ENCODE measurements at places on chromosomes 3 and 15.

- DNase-seq, result no peak
These were observed 97.7 kb upstream of the NUDT16 start for GRCh38 chr3:131283862-131284261.

- no peak for DNase-seq
These were observed 5.9 kb upstream of the SYNM start for GRCh38 chr15:99098991-99099390.

DNA sequence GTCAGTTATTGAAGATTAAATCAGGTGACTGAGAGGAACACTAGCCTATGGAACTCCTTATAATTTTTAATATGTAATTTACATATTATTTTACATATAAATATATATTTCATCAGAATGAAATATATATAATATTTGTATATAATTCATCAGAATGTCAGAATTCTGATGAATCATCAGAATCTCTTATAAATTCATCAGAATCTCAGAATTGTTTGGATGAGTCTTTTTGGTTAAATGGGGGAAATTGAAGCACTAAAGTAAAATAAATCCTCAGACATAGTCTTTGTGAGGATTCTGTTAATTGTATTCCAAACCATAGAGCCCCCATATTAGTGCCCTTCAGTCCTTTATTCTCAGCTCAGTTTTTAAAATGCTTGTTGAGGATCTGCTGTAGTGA lies 15.4 kb downstream of the TCF12 start:
- DNase-seq, result no peak

DNA sequence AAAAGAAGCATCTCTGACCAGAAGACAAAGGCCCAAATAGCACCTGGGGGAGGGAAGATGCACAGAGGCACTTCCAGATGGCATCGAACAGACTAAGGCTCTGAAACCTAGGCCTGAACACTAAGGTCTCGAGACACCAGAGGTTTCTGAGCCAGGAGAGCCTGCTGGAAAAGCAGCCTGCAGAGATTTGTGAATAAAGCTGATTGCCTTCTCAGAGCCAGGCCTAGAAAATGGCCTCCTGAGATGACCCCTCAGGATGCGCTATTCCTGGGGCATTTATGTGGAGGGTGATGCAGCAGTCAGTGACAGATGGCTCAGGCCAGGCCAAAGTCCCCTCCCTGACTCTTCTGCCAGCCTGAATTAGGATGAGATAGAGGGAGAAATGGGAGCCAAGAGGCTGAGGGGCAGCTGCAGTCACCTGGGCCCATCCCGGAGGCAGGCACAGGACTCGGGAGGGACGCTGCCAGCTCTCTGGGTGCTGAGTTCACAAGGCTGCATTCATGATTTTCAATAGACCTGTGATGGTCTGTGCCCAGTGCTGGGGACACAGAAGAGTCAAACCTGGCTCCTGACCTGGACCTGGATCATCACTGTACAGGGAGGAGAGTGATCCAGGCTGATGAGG lies 6.9 kb downstream of the PRSS50 start:
- no peak for DNase-seq

DNA sequence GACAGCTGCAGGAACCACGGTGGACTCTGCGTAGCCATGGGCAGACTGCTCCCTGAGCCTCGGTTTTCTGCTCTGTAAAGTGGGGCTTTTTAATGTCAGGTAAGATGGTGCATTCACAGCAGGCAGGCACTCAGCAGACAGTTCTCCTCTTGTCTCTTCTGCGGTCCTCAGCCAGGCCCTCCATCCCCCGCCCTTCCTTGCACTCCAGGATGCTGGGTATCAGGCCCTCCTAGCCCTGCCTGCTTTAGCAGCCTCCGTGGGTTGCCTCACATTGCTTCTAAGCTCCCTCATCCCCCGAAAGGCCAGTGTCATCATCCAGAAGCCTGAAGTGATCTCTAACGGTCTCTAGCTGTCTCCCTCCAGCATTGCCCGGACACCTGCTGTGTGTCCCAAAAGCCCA lies 115.7 kb downstream of the WNT7A start:
- no peak for DNase-seq

GRCh38 chr3:119990888-119991287 lies 103.4 kb downstream of the GSK3B start:
- DNase-seq, result no peak
